GM12892 (cell line): ENCODE measurements at places on chromosomes 7 and 10.

DNA sequence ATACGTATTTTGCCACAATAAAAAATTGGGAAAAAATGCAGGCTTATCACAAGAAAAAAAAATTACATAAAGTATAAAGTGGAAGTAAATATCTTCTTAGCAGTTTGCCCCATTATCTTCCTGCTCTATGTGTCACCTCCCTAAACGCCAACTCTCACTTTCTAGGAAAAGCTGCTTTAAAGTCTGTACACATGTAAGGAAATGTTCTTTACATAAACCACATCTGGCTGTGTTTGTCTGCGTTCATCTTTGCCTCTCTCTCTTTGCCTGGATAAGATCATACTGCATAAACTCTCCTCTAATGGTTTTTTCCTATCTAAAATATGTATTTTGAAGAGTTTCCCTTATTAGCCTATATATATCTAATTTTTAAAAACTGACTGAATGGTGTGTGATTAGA is 23.0 kb upstream of the UMAD1 start:
- no peak for DNase-seq

DNA sequence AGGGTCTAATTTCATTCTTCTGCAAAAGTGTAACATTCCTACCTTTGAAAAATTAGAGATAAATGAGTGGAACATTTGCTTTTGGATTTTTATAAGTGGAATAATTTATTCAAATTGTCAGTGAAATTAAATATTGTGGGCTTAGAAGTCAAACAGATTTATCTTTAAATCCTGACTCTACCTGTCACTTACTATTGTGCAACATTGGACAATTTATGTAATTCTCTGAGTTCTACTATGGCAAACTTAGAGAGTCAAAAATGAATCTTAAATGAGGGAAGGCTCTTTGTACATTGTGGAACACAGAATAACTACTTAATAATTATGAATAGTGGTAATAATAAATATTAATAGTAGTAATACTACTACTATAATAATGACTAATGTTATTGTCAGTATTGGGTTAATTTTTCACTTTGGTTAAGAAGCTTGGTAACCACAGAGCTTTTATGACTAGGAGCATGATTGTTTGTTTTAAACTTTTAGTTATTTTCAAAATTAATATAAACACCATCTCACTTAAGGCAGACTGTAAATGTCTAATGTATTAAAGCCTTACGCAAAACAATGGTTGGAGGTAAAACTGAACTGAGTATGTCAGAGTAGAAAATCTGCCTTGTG is 70.0 kb downstream of the PRKG1 start:
- no peak for DNase-seq

DNA sequence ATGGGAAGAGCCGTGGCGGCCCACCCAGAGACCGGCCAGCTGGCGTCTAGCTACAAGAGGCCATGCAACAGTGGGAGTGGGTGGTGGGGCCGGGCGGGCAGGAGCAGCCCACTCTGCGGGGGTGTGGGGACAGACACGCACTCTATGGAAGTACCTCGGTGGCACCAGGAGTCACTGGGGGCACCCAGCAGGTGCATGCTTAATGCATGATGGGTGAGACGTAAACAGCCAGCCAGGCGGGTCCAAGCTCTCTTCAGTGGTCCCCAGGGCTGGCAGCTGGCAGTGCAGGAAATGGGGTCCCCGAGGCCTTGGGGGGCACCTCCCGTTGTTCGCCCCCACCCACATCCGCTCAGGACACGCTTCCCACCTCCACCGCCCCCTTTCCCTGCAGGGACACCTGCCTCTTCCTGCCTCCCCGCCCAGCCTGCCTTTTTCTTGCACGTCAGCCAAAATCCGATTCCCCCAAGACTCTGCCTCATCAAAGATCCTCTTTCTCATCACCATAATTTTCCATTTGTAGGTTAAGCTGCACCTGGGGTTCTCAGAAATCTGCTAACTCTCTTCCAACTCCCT is 22.6 kb upstream of the PSMG3 start:
- no peak for DNase-seq

- DNase-seq, result no peak
Measured at GRCh38 chr10:118940386-118940785, 89.1 kb upstream of the NANOS1 start.

DNA sequence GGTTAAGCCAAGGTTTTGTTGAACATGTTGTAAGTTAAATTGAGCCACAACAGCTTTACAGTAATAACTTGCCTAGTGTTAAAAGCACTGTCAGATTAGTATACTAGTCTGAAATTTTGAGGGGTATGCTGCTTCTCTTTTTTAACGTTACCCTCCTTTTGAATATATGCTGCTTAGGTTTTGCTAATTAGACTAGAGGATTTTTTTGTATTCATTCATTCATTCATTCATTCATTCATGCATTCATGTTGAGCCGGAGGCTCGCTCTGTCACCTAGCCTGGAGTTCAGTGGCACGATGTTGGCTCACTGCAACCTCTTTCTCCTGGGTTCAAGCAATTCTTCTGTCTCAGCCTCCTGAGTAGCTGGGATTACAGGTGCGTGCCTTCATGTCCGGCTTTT is 24.7 kb downstream of the DNAJB6 start:
- DNase-seq, result no peak

GRCh38 chr10:52688899-52689298 is 83.7 kb downstream of the MBL2 start:
- DNase-seq, result no peak

- DNase-seq, result no peak
Measured at GRCh38 chr7:92813390-92814024, 22.9 kb downstream of the CDK6 start.

DNA sequence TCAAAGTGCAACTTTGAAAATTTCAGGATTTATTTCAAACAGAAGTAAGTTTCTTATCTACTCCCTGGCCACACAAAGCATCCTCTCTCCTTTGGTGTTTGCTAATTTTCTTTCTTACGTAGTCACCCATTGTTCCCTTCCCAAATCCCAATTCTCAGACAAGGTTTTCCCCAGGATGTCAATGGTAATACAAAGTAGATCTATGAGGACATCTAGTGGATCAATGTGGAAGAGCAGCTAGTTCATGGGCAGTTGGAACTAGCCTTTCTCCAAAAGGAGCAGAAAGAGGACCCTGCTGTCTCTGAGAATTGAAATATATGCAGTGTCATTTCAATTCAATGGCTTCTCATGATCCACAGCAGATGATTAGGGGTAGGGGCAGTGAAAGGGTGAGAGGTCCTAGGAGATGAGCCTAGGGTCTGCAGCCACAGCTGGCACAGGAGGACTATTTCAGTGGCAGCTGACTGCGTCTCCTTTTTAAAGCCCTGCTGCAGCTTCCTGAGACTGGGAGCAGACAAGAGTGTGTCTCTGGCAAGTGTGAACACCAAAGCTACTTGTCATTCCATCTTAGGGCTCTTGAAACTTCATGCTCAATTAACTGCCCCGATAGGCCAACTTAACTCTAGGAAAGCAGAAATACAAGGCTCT is 632.6 kb downstream of the KCNMA1 start:
- DNase-seq, result no peak

DNA sequence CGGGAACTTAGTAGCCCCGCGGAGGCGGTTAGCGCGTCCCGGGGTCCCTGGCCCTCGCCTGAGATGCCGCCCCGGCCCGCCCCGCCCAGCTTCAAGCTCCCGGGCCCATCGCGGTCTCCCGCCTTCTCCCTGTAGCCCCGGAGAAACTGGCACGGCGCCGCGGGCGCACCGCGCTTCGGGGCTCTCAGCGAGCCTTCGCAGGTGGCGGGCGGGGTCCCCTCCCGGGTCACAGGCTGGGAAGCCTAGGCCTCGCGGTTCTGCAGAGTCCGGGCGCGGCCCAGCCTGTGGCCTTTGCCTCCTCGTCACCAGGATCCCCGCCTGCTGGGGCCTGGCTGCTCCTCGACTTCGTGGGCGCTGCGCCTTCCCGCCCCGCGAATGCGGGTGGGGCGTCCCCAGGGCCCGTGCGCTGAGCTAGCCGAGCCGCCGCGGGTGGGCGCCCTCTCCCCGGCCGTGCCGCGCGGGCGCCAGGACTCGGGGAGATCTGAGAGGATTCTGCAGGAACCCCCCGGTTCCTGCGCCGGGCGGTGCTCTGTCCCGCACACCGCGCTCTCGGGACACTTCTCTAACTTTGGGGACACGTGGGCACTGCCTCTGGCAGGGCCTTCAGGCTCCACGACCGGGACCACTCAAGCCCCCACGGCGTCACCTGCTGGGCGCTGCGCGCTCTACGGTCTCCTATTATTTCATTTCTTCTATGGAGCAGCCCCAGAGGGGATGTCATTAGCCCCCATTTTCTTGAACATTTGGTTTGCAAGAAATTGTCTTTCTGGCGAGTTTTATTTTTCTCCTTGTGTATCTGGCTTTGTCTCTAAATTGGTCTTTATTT is 682 bp upstream of the RGS10 start:
- peak; percentile 61 for DNase-seq

GRCh38 chr7:120873401-120873800 is 15.5 kb upstream of the TSPAN12 start:
- DNase-seq, result no peak

- DNase-seq, result no peak
Measured at GRCh38 chr7:101818287-101819071, 1.1 kb downstream of the CUX1 start.

DNA sequence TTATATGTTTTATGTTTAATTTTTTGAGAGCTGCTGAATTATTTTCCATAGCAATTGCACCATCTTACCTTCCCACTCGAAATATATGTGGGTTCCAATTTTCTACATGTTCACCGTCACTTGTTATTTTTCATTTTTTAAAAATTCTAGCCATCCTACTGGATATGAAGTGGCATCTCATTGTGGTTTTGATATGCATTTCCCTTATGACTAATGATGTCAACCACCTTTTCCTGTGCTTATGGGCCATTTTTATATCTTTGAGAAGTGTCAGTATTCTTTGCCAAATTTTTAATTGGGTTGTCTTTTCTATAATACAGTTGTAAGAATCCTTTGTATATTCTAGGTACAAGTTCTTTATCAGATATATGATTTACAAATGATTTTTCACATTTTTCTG is 27.8 kb downstream of the NHLRC2 start:
- DNase-seq, result no peak

DNA sequence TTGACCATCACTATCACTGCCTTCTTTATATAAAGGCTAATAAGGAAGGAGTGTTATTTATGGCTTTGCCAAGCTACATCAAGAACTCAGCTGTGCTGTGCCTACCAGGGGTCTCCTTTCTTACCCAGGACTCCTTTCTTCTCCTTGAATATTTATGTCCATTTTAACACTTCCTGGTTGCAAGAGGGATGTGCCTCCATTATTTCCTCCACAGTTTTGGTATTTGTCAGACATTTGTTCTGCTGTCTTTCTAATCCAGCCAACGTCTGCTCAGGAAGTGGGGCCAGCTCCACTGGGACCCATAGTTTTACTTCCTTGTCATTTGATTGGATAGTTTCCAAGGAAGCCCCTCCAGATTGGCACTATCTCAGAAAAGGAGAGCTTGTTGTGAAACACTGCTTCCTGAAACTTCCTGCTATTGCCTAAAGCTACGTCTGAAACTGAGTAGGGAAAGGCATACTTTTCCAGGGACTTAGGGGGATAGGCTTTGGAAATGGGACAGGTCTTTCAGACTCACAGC is 6.6 kb upstream of the STRIP2 start:
- no peak for DNase-seq

DNA sequence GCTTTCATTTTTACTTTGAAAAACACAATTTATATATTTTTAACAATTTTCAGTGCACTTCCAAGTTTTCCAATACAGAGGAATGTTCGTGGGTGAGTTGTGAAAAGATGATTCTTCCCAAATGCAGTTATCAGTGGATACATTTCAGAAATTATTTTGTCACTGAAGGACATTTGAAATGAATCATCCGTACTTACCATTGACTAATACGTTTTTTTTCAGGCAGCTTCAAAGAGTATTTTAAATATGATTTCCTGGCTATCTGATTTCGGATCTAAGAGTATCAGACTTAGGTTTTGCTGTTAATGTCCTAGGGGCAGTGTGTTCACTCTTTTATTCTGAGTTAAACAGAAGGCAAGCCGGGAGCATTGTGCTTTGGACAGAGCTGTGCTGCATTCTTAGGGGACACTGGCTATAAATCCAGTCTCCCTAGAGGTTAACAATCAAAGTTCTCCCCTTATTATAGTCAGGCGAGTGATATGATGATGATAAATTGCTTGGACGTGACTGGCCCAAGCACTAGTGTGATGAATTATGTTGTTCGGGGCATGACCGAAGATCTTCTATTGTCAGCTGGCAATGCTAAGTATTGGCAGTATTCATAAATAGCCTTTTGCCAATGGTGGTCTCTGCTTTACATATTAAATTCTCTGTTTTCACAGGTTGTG is 4.5 kb downstream of the PTER start:
- no peak for DNase-seq

DNA sequence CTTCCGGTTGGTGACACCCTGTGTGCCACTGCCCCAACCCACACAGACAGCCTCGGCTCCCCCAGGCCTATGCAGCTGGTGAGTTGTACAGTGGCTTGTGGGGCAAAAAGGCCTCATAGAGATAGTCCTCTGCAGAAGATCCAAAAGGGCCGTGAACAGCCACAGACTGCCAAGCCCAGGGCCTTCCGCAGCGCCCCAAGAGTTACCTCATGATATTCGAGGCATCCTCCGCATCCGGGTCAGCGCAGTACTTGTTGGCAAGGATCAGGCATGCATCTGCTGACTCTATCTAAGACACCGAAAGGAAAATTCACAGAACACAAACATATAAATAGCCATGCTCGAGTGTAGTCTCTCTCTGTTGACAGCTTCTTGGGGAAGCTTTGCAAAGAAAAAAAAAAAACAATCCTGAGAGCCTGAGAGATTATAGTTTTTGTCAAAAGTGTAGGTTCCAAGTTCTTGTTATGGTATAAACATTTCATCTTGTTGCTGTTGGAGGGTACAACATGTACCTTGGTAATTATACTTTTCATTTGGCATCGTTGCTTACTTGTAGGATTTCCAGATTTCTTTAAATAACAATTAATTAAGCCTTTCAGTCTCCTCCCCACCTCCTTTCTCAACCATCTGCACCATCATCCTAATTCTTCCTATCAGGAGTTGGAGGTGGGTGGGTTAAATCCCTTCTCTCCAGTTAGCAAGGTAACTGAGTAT is 553.0 kb downstream of the KCNMA1 start:
- no peak for DNase-seq

GRCh38 chr10:102230264-102230860 is 4.3 kb downstream of the ELOVL3 start:
- DNase-seq, result no peak

DNA sequence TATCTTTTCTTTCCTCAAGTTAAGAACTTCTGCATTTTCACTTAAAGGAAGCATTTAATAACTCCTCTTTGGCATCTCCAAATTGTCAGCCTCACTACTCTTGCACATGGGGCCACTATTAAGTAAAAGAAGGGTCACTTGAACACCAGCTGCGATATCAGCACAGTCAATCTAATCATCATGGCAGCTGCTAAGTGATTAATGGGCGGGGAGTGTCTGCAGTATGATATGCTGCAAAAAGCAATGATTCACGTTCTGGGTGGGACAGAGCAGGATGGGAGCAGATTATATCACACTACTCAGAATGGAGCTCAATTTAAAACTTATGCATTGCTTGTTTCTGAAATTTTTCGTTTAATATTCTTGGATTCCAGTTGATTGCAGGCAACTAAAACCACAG is 447.4 kb upstream of the PFKP start:
- DNase-seq, result no peak

DNA sequence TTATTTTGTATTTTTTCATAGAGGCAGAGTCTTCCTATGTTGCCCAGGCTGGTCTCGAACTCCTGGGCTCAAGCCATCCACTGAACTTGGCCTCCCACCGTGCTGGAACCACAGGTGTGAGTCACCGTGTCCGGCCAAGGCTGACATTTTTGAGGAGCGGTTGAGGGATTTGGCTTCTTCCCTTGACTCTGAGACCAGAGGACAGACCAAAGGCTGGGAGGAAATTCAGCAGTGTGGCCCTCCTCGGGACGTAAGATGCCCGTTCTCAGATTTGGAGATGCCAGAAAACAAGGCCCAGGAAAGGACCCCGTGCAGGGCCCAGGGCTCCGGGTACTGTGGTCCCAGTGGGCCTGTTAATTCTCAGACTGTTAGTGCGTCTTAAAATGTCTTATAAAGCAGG is 146.2 kb downstream of the WDR37 start:
- DNase-seq, result no peak
